ENCODE measurements at places on chromosomes 7 and 10.
A peak's percentile ranks its signal among the peaks of the same experiment; 100 is the strongest.

DNA sequence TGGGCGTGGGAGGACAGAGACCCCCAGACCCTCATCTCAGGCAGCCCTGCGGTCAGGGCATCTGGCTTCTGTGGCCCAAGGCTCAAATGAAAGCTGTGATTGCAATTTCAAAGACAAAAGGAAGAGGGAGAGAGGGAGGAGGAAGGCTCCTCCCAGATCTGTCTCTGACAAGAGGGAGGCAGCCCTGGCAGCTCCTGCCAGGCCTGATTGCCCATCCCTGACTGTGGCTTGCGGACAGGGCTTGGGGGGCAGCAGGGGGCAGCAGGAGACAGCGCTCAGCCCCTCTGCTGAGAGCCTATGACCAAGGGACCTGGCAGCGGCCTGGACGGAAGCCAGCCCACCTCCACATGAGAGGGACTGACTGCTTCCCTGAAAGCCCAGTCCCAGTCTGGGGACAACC lies 91.8 kb downstream of the PTPRN2 start:
- no peak for DNase-seq

GRCh38 chr7:83148776-83149175 lies 13.9 kb downstream of the PCLO start:
- DNase-seq = peak; percentile 70

GRCh38 chr7:148941598-148942275 lies 57.6 kb upstream of the EZH2 start:
- peak; percentile 28 for DNase-seq

GRCh38 chr7:19202599-19202998 lies 57.4 kb upstream of the FERD3L start:
- peak; percentile 16 for DNase-seq

Data from iris pigment epithelial cell (primary cell).